ENCODE measurements at places on chromosomes 2 and 18.

DNA sequence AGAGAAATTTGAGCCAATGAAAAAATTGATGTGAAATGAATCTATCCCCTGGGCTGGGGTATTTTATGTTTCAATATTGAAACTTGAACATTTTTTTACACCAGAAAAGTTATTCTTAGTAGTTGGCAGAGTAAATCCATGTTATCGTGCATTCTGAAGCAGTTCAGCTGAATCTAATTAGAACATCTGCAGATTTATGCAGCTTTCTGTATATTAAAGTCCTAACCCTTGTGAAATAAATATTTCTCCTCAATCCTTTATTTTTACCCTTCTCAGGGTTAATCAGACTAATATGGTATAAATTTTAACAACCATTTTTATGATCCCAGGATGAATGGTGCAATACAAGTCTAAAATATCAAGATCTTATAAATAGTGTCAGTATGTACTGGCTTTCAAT, 69.5 kb downstream of the CDH20 start:
- DNase-seq = no peak

DNA sequence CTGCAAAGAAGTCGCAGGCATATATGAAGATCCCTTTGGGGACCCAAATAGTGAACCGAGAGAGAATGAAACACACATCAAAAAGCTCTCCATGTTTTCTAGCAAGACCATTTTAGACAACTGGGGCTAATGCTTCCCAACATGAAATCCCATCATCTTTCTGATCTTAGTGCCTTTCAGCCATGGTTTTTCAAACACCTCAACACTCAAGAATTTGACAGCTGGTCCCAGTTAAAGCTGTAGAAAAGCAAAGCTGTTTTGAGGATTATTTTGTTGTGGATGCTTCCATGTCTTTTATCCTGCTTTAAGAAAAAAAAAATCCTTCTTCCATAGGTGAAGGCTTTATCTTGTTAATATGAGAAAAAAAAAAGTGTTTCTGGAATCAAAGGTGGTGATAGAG, 259.1 kb downstream of the STK39 start:
- DNase-seq = no peak

GRCh38 chr2:21404137-21404536, 280.4 kb downstream of the TDRD15 start:
- no peak for DNase-seq

DNA sequence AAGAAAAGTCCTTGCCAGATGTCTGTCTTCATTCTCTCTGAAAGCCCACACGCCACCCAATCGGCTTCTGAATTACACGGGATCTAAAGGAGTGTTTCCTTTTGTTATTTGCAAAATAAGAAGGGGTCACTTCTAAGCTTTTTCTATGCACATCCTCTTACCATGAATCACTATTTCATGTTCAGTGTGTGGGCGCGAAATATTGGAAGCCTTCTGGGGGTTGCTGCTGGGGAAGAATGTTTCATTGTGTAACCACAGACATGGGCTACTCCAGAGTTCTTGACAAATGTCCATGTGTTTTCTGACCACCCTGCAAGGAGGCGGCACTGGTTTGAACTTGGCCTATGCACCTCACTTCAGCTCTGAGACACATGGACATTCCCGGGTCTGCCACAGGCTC, 133.6 kb upstream of the APCDD1 start:
- DNase-seq = no peak

DNA sequence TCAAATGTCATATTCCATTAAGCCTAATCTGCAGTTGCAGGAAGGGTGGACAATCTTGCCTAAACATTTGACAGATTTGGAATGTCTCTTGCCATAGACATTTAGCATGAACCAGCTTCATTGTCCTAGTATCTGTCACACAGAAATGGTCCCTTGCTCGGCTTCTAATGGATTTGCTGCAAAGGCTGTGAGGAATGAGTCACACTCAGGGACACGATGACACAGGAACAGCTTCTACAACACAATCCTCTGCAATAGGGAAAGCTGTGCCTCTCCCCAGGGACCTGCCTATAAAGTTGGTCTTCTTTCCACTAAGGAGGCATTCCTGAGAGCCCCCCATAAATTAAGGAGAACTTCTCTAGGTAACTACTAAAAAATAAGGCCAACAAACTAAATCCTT, 155.1 kb upstream of the L3MBTL4 start:
- no peak for DNase-seq

GRCh38 chr2:128473175-128474035, 154.7 kb upstream of the HS6ST1 start:
- peak; percentile 91 for DNase-seq

- DNase-seq = no peak
Measured at GRCh38 chr2:98085649-98086048, 1.3 kb upstream of the VWA3B start.

DNA sequence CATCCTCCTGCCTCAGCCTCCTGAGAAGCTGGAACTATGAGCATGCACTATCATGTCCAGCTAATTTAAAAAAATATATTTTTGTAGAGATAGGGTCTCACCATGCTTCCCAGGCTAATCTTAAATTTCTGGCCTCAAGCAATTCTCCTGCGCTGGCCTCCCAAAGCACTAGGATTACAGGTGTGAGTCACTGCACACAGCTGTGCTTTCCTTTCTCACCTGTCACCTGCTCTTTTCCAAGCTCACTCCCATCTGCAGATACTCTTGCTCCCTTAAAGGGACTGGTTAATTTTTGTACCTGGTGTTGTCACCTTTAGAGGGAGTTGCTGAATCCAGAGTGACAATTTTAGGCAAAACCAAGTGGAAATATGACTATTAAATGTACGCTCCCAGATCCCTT, 178.2 kb downstream of the LOXHD1 start:
- DNase-seq = no peak

- DNase-seq = no peak
Measured at GRCh38 chr2:198321522-198322088, 517.2 kb downstream of the PLCL1 start.

GRCh38 chr2:66030553-66030952, 404.4 kb upstream of the MEIS1 start:
- no peak for DNase-seq

DNA sequence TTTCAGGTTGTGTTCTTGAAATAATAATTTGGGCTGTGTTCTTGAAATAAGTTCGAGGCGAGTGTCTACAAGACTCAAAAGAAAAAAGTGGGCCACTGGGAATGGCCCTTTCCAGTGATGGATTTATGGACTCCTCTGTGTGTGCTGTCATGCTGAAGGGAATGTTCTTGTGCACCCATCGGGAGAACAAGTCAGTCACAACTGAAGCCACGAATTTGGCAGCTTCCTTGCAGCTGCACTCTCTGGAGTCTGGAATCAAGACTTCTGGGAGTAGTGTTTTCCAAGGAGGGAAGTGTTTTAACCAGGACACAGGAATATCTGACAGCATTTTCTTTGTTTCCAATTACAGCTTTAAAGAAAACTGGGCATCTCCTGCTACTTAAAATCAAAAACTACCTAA, 620 bp downstream of the SLC14A1 start:
- DNase-seq = no peak

- DNase-seq = no peak
Measured at GRCh38 chr18:78160961-78161656, 818.5 kb upstream of the SALL3 start.

DNA sequence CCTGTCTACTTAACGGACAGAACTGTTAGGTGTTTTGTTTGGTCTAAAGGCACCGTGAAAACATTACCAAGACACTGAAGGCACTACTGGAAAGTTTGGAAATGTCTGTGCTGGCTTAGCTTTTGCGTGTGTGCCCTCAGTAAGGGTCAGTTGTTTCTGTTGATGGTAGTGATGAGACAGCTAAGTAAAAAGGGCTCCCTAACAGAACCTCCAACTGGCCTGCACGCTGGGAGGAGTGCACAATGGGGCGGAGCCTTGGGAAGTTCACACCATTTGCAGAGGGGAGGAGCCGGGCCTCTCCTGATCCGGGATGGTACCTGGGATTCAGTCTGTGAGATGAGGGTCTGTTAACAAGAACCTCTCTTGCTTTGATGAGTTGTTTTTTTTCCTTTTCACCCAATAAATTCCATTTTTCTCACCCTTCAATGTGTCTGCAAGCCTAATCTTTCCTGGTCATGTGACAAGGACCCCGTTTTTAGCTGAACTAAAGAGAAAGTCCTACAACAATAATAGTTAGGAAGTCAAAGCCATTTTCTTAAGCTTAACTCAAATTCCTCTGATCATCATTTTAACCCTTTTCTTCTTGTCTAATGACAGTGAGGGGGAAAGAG, 368.7 kb downstream of the PARD3B start:
- no peak for DNase-seq

- no peak for DNase-seq
Measured at GRCh38 chr2:47109680-47110079, 45.4 kb downstream of the STPG4 start.

- DNase-seq = no peak
Measured at GRCh38 chr2:48902521-48902920, 147.0 kb upstream of the LHCGR start.

- DNase-seq = no peak
Measured at GRCh38 chr2:236393101-236393500, 128.9 kb upstream of the ASB18 start.

DNA sequence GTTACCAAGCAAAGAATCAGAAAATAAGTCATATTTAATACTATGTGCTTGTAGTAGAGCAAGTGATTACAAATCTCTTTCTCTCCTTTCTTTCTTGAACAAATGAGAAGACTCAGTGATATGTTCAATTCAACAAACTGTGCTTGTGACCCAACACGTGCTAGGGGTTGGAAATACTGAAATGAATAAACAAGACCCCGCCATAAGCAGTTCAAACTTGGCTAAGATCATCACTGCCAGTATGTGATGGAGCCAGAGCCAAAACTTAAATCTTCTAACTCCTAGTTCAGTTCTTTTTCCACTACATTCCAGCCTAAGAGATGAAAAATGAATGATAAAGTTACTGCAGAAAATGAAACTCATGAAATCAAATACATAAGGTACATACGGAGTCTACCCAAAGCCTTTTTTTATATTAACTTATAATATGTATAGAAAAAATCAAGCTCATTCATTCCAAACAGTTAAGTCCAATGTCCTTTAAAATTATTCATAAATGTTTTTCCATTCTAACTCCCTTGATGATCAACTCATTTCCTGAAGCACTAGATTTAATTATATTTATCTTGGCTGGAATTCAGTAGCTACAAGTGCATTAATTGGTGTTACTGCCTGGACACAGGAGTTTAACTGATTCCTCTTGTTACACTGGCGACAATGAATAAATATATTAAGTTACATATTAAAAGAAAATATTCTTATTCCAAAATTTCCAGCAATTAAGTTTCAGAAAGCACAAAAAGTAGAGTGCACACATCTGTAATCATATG, 36.0 kb downstream of the GALNT3 start:
- DNase-seq = no peak

GRCh38 chr2:6880200-6880733, 2.7 kb downstream of the RSAD2 start:
- no peak for DNase-seq

DNA sequence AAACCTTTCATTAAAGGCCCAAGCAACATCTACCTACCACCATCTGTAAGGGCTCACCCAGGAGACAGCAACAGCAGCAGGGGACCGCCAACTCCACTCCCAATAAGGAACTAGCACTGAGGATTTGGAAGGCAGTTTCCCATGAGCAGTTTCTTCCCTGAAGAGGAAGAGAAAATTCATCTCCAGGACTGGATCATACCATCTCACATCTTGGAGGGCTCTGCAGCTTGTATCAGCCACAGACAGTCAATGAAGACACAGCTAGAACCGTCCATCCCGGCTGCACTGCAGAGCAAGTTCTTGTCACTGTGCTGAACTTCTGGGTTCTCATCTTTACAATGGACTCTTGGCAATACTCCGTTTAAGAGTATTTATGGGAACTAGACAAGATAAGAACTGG, 2.8 kb upstream of the GYPC start:
- no peak for DNase-seq

DNA sequence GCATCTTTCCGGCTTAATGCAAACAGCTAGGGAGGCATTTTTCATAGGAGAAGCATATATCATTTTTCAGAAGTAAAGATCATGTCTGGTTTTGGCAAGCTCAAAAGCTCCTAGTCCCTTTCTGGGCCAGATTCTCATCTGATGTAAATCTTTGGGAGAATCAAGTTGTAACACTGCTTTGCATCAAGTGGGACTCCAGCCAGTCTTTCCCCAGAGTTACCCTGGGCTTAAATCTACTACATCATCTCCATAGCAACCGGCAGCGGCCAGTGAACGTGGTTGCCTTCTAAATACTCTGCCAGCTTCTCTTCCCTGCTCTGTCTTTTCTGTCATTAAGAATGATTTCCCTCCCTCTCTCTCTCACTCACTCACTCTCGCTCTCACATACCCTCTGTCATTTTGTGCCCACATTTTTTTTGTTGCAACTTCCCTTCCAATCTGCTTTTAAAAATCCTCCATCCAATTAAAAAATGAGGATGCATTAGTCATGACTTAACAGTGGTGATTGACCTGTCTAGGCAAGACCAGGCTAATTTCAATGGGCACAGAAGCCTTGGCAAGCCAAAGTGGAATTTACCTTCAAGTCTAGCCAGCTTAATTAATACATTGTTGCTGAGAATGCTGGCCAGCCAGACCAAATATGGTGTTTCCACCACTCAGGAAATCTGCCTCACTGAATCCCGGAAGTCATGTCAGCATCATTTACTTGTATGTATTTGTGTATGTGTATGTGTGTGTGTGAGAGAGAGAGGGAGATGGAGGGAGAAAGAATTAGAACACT, 93.0 kb downstream of the NRP2 start:
- DNase-seq = peak; percentile 80

GRCh38 chr2:214103276-214104001, 307.4 kb upstream of the VWC2L start:
- no peak for DNase-seq

DNA sequence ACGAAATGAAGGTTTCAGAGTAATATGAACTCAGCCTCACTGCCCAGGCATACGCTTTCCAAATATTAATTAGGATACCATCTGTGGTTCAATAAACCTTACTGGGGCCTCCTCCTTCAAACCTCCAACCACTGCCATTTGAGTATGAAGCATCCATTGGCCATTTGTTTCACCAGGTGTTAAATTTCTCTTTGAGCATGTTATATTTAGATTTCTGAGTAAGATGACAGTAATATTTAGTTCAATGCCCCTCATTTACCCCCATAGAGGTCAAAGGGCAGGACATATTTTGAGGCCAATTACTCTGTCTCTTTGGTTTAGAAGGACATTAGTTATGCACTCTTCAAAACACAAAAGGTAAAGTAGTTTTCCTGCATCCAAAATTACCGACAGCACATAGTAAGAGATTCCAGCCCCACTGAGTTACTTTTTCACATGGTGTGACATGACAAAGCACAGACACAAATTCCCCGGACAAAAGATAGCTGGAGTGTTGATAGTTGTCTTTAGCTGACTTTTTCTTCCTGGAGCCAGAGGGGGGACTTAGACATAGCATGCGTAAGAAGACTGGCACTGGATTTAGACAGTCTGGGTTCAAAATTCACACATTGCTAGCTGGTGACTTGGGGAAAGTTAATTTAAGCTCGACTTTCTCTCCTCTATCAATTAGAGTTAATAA, 33.1 kb upstream of the LNPK start:
- DNase-seq = no peak

GRCh38 chr2:71477231-71477691, 23.9 kb downstream of the DYSF start:
- DNase-seq = no peak

Data from left hindlimb (tissue), 1 donor.